ENCODE measurements at places on chromosomes 12 and 14.
A peak's percentile ranks its signal among the peaks of the same experiment; 100 is the strongest.

GRCh38 chr12:116480210-116480810 lies 78.9 kb upstream of the MAP1LC3B2 start:
- no peak for DNase-seq

GRCh38 chr14:100105357-100106169 lies 40.3 kb downstream of the EVL start:
- no peak for DNase-seq

DNA sequence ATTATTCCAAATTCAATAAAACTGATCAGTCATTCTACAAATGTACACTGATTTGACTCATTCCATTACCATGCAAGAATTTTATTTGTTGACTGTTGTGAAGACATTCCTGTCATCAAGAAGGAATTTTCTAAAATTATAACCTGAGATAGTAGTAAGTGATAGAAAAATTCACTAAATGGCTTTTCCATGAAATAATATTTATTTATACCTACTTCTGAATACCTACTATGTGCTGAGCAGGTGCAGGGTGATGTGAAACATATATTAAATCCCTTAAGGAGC lies 841.7 kb downstream of the NRXN3 start:
- DNase-seq, result no peak

DNA sequence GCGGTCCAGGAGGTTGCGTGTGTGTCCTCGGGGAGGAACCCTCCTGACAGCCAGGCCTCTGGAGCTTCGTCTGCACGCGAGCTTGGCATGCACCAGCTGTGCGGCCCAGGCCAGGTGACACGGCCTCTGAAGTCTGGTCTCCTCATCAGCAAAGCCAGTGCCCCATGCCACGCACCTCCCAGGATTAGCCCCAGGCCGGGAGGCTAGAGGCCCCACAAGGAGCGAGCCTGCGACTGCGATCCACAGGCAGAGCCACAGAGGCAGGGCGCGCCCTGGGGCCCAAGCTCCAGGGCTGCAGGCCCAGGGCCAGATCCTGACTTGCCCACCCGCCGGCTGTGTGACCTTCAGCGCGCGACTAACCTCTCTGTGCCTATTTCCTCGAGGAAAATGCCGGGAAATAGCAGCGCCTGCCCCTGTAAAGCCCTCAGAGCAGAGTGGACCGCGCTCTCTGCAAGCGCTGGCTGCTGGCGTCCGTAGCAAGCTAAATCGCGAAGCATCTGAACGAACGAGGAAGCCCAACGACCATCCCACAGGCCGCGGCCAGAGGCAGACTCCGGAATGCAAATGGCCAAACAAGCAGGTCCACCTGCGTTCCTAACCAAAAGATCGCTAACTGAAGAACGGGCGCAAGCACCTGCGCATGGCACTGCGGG lies 492 bp upstream of the BTBD6 start:
- DNase-seq, result no peak

- peak; percentile 14 for DNase-seq
These were observed 110.0 kb upstream of the RESF1 start for GRCh38 chr12:31849090-31849687.

DNA sequence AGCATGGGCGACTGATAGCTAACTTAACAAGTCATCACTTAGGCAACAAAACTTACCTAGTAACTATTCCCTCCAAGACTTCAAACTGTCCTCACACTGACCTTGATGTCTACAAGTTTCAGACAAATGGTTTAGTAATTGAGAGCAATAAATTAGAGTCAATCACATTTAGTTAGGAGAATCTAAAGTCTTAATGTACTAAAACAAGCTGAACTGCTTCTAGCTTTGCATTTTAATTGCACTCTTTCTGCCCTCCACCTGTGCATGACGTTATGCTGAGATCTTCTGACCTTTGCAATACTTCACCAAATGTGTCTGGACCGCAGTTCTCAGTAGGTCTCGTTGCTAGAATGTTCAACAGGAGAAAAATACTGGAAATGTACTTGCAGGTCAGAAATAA lies 158.0 kb downstream of the PIK3C2G start:
- no peak for DNase-seq

- peak; percentile 15 for DNase-seq
These were observed 70.2 kb upstream of the TBX5 start for GRCh38 chr12:114476159-114476558.

DNA sequence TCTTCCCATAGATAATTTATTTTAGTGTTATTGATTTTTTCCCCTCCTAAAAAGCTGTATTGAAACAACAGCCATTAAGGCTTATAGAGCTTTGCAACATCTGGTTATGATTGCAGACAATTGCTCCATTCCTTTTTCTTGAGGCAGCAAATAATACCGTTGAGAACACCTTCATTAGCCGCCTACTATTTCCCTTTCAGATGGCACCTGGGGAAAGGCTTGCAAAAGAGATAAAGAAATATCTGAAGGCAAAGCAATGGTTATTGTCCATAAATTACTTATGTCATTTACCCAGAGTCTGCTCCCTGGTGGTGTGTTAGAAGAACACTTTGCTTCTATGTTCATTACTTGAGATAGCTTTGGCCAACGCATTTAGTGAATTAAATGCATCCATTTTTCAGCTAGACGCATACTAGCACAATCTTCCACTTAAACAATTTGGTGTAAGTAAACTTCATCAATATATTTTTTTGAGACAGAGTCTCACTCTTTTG lies 377.8 kb downstream of the KCNH5 start:
- no peak for DNase-seq

DNA sequence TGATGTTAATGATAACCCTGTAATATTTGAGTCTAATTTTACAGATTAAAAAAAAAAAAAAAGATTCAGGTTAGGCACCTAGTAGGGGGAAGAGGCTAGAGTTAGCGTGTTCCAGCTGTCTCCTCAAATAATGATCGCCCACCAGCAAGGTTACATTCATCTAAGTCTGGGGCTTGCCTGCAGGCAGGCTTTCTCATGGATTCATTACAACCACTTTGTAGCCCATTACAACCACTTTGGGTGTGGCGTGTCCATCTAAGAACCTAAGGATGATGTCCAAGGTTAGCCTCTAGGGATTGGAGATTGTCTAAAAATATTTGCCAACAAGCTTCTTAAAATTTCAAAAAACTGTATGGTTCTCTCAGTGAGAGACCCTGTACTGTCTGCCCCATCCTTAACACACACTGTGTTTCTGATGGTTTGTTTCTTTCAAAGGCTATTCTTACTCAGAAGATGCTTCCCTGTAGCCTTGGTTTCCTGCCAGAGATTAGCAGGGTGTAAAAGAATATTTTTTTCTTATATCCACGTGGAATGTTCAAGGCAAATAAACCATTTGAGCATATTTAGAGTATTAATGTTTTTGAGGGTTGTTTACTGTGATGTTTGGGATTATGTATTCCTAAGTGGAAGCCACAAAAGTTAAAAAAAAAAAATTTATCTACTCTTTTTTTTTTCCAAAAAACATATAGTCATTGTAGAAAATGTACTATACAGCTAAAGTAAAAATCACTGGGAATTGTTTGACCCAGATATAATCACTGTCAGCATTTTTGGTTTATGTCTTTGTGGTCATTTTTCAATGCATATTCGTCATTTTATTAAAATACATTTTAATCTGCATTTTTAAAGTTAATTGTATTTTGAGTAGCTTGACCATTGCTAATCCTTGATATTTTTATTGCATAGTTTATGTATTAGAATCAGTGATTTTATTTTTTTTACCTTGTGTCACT lies 1.7 kb downstream of the DYNC1H1 start:
- DNase-seq, result no peak

- DNase-seq, result no peak
These were observed 63.9 kb downstream of the FZD10 start for GRCh38 chr12:130226126-130226525.

GRCh38 chr14:104504172-104504735 lies 75.3 kb upstream of the C14orf180 start:
- no peak for DNase-seq

DNA sequence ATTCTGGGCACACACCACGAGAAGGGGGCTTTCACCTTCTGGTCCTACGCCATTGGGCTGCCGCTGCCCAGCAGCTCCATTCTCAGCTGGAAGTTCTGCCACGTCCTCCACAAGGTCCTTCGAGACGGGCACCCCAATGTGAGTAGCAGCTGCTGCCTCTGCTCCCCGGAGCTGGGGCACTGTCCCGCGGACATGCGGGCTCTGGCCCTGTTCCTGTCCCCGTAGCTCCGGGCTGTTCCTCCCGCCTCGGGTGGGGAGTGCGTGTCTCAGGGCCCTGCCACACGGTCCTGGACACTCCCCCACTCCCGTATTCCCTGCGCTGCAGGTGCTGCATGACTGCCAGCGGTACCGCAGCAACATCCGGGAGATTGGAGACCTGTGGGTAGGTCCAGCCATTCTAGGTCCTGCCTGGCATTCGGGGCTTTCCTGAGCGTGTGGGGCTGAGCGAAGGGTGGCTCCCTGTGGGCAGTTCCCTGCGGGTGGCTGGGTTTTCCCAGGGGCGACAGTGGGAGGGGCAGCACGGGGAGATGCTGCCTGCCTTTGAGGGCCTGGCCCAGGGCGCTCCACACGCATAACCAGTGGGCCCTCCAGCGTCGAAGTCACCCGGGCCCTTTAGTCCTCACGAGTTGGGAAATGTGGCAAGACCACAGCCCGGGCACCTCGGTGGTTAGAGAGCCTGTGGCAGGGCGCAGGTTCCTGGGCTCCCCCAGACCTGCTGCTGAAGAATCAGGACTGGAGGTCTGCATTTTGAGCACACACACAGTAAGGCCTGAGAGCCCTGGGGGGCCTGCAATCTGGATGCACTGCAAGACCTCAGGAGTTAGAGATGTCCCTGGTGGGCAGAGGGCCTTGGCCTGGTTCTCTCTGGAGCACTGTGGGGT lies 13.5 kb downstream of the HIP1R start:
- no peak for DNase-seq

DNA sequence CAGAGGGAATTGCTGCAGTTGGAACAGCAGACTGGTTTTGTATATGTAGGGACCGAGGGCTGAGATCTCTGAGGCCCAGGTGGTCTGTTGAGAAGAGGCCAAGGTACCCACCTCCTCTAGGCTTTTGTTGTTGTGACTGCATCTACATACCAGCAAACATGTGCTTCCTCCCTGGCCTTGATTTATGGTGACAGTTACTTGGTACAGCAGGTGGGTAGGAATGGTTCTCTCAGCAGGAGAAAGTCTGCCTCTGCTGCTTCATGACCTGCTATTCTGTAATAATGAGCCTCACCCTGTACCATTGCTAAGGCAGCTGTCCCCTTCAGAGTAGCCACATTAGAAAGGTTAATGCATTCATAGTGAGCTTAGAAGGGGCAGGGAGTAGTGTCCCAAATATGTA lies 196.7 kb upstream of the PELI2 start:
- DNase-seq, result no peak

GRCh38 chr12:68455691-68456345 lies 123.7 kb upstream of the MDM1 start:
- no peak for DNase-seq

- no peak for DNase-seq
These were observed 3.7 kb downstream of the ABHD12B start for GRCh38 chr14:50875359-50876070.

DNA sequence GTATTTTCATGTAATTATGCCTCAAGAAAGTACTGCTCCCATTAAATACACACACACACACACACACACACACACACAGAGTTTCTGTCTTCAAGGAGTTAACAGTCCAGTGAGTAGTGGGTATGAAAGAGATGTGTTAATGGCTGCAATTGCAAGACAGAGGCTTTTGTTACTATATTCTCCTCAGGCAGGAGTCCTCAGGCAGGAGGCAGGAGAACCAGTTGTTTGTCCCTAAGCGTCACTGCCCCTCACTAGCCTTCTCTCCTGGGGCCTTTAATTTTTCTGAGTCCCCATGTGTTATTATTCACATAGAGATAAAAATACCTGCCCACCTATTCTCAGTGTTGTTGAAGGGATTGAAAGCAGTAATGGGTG lies 31.2 kb downstream of the DAD1 start:
- no peak for DNase-seq

- no peak for DNase-seq
These were observed 112.1 kb downstream of the DICER1 start for GRCh38 chr14:95045106-95045701.

GRCh38 chr14:22497671-22498093 lies 91.3 kb downstream of the DAD1 start:
- no peak for DNase-seq

GRCh38 chr14:80378084-80378690 lies 166.9 kb upstream of the DIO2 start:
- no peak for DNase-seq

- DNase-seq, result no peak
These were observed 126.7 kb downstream of the PHETA1 start for GRCh38 chr12:111242184-111242583.

DNA sequence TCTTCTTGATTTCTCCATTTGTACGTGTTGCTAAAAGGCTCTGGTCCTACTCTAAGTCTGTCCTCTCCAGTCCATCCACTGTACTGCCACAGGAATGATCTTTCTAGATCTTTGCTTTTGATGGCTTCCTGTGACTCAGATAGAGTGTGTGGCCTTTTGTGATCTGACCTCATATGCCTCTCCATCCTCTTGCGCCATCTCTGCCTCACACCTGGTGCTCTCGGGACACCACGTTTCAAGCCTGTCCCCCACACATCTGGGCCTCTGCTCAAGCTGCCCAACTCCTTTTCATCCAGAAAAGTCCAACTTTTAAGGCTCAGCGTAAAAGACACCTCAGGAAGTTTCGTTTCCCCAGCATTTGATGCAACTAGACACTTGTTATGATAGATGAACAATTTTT lies 39.0 kb downstream of the DCAF4 start:
- DNase-seq, result no peak

DNA sequence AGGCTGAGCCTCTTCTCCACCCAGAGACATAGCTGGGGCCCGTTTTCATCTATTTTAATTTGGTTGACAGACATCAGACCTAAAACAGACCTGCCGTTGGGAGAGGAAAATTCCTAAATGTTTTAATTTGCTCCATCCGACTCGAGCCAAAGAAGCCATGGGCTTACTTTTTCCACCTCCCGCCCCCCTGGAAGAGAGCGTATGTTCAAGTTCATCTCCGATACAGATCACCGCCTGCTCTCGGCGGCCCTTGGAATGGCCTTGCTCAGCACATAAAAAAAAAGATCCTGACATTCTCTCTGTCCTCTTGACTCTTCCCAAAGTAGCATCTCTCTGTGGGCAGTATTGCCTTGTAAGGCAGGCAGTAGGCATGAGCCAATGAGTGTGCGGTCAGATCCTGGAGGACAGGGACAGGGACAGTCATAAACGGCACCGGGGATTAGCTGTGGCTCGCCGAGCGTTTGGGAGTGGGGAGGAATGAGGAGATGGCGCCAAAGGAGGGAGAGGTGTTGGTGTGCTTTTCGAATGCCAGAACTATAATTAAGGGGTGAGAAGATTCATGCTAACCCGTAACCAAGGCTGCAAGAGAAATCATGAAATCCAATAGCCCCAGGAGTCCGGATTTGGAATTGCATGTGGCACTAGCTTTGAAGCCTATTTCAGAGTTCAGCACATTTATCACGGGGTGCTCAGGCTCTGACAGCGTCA lies 47.9 kb upstream of the MEG3 start:
- DNase-seq, result no peak

DNA sequence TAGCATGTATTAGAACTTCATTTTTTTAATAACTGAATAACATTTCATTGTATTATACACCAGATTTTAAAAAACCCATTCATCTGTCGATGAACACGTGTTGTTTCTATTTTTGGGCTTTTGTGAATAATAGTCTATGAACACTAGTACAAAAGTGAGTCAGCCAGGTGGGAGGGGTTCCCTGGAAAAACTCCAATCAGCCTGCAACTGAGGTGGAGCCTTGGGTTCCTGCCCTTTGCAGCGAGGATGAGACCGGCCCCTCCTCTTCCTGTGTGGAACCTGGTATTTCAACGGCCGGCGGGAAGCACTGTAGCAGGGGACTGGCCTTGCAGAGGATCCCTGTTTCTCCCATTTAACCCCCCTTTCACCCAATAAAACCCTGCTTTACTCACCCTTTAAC lies 56.1 kb downstream of the LMNTD1 start:
- DNase-seq, result no peak
